Activated CD4-positive, alpha-beta T cell treated with anti-CD3 and anti-CD28 coated beads for 4 hours (primary cell): ENCODE measurements at places on chromosomes 3 and 15.

- no peak for DNase-seq
Measured at GRCh38 chr3:29720665-29721064, 439.8 kb downstream of the RBMS3 start.

GRCh38 chr3:152834776-152835600, at the start of gene P2RY1:
Gene P2RY1, plus strand, starts transcription at chr3:152835131. Its CDS starts 652 bp downstream, at chr3:152835783.
- DNase-seq, result no peak

- no peak for DNase-seq
Measured at GRCh38 chr3:177106184-177106583, 91.1 kb downstream of the TBL1XR1 start.

DNA sequence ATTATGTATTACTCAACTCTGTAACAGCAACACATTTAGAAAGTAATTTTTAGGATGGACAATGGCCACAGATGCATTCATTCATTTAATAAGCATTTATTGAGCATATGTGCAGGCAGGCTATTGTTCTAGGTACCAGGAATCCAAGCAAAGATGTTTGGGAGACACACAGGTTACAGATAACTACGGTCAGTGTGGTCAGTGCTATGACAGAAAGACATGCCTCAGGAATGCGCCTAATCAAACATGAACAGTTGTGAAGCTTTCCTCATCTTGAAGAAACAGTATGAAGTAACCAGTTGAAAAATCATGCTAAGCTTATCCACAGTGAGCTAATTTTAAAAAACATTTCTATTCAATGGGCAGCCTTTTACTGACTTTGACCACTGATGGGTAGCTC, 155.4 kb upstream of the CCDC54 start:
- DNase-seq, result no peak

DNA sequence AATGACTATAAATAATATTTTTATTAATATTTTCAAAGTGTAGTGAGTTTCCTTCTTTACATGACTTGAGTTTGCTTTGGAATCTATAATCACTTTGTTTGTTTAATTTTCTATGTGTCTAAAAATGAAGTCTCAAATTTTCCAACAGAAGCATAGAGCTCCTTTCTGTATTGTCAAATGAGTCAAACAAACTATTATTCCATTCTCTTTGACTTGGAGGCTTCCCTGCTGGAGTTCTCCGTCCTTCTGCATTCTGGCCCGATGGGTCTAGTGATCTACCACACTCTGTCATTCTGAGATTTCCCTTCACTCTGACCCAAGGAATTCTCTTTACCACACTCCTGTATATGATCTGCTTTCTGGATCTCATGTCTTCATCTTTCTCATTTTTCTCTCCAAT, 30.1 kb downstream of the POLR2M start:
- DNase-seq, result no peak

DNA sequence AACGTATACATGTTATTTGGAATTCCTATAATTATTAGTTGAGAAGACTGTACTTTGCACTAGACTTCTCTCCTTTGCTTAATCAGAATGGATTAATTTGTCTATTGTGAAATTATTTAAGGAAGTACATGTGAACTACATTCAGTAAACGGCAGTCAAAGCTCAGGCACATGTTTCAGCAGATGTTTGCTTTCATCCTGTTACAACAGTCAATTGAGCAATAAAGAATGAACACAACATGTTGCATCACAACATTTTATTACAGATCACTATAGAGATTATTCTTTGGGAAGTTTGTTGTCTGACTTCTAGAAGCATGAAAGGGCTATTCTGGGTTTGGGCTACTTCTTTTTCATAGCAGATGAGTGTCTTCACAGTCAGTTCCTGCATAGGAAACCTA, 39.2 kb downstream of the RAB27A start:
- no peak for DNase-seq

DNA sequence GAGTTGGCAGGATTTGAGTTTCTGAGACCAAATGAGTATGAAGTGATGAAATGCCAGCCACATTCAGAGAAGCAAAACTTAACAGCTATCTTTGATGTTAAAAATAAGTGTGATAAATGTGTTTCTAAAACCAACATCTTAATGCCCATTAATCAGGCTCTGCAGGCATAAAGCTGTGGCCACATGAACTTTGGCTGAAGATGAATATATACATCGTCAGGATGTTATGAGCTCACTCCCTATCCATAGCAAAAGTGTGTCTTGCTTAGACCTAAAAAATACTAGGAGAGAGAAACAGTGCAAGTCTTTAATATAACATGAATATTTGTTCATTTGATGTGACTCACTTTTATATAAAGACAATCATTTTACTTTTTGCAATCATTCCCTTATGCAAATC, 218.0 kb downstream of the CADM2 start:
- DNase-seq, result no peak
